ENCODE measurements at places on chromosomes 6 and 20.

- no peak for DNase-seq
Observed at GRCh38 chr6:4610256-4610655, 165.9 kb upstream of the CDYL start.

GRCh38 chr20:24692446-24693200 lies 223.2 kb downstream of the SYNDIG1 start:
- DNase-seq: no peak

GRCh38 chr20:58054780-58055373 lies 173.6 kb downstream of the ANKRD60 start:
- no peak for DNase-seq

DNA sequence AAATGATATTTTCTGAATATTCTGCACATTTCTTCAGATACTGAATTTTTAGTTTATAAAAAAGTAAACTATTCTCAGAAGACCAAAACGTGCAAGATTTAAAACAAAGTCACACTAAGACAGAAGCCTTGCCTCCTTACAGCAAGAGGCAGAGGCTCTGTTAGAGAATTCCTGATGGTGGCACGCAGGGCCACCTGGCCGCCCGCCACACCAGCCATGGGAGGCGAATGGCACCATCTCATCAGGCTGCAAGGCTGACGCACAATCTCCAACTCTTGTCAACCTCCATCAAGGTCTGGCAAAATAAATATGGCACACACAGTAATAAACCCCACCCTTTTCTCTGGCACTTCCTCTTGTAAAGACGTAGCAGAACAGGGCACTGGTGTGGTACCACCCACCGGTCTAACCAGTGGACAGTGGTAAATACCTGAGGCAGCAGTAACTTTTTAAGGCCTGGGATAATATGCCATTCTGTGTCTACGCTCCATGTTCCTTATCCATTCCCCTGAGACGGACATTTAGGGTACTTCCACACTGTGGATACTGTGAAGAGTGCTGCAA lies 111.4 kb downstream of the WDR27 start:
- no peak for DNase-seq

GRCh38 chr20:49985617-49986016 lies 2.8 kb downstream of the SNAI1 start:
- no peak for DNase-seq

DNA sequence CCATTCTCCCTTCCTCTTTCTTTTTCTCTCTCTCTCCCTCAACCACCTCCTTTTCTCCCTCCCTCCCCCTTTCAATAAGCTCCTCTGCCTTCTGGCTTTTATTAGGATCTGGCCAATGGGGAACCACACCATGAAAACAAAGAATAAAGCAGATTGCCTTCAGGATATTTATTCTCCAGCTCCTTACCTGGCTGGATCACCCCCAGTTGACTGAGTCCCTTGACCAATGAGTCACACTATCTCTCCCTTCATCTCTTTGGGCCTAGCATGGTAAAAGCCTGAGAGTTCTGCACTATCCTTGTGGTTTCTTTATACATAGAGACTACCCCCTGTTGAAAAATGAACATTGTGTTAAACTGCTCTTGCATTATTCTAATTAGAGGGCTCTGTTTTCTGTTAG lies 476.8 kb downstream of the EPHA7 start:
- DNase-seq: no peak

DNA sequence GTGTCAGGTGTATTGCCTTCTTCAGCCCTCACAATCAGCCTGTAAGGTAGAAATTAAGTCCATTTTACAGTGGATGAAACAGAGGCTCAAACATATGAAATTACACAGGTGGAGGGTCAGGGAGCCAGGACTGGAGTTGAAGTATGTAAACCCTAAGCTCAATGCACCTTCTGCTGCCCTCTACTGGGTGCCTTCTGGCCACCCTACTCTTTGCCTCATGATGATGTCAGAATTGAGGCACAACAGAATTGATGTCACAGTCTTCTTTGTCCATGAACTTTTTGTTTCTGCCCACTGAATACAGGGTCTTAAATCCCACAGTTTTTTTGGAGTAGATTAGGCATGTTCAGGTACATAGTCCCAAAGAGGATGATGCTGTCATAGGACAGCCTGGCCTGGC lies 400.8 kb upstream of the CHD6 start:
- no peak for DNase-seq

DNA sequence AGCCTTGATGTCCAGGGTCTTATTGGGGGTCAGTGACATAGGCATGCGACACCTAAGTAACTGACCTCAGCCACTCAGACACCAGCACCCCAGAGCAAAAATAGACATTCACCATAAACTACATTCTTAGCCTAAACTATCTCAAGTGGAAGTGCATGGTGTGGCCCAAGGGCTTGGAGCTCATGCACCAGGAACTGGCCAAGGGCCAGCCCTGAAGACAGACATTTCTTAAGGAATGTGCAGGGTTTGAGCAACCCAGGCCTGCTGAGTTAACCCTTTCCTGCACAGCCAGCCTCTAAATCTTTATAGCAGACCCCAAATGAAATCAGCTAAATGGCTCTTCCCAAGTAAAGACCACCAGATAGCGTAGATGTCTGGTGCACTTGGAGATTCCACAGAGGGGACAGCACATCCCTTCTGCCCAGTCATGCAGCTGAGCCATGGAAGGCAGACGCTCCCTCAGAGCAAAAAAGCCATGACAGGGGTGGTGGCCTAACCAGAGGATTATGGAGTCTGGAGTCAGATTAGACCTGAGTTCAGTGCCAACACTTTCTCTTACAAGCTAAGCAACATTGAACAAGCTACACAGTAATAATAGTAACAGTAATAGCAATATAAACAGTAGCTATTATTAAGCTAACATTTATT lies 222.6 kb downstream of the ZMYND8 start:
- DNase-seq: no peak

- peak; percentile 18 for DNase-seq
Observed at GRCh38 chr6:98669371-98669770, 165.0 kb upstream of the POU3F2 start.

GRCh38 chr6:132491303-132491702 lies 21.6 kb downstream of the STX7 start:
- DNase-seq: no peak

DNA sequence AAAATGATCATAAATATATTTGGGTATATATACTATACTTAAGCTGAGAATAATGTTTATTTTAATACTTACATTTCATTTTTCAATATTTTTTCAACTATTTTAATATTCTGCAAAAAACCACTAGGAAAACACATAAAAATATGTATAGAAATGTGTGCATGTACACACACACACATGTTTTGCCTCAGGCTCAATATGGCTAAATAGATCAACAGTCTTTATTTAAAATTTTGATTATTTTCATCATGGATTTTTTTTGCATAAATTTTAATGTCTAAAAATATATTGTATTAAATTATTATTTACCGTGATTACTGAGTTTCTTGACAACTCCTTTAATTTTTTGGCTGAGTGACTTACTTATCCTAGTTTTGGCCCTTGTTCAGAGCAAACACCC lies 846.5 kb downstream of the DHX35 start:
- DNase-seq: no peak

DNA sequence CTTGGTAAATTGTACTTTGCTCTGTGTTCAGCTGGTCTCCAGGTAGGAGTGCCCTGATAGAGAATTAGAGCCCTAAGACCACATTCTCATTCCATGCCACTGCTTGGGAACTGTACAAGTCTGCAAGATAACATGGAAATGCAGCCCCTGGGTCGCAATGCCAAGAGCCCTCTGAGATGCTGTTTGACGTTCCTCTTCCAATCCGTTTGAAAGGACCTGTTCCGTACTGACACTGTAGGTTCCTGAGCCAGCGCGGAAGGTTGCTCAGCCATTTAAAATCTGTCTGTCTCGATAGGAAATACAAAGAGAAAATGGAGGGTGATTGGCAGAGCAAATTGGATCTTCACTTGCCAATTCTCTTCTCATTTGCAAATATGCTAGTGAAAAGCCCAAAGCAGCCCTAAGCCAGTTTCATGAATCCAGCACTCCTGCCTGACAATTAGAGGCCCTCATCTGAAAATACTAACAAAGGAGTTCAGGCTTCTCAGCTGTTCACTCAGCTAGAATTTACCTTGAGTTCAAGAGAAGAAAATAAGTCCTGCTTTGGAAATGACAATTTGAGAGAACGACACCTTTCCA lies 100.6 kb upstream of the AFDN start:
- no peak for DNase-seq

DNA sequence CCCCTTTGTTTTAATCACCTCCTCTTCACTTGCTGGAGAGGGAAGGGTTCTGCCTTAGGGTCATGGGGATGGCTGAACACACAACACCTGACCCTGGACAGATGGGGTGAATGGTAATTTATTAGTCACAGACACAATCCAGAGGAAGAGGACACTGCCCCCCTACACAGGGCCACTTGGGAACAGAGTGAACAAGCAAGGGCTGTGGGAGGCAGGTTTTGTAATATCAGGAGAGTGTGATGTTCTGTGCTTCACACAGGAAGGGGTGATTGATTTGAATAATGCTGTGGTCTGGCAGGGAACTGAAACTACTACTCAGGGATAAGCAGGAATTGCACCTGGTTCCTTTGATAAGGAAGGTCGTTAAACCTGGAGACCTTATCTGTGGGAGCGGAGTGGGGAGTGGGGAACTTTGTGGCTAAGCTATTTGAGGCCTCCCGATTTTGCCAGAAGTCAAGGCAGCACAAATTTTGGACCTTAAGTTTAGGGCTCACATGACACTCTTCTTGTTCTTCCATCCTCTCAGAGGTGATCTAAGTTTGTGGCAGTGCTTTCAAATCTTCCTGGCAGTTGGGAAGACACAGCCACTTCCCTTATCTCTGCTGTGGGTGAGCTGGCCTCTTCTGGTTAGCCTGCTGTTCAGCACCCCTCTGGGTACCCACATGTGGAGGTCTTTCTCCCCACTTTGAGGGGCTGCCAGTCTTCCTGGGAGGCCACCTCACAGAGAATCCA lies 77.8 kb downstream of the CD164 start:
- DNase-seq: no peak

- DNase-seq: no peak
Observed at GRCh38 chr6:105326833-105327770, 75.8 kb downstream of the PREP start.

DNA sequence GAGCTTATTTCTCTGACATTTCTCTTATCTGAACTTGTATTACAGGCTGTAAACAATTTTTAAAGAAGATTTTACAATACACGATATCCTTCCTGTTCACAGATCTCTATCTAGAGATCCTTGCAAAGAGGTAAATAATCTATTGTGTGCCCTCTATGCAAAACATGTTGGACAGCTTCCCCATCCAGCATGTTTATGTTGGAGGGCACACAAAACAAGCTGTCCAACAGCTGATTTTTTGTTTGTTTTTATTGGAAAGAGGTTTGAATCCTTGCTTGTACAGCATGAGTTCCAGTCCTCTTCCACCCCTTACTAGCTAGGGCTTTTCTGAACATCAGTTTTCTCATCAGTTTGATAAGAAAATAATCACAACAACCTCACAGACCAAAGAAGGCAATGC lies 62.3 kb upstream of the SYNDIG1 start:
- DNase-seq: no peak

- no peak for DNase-seq
Observed at GRCh38 chr20:48866936-48867335, 39.1 kb upstream of the PREX1 start.

GRCh38 chr6:147366290-147366689 lies 142.2 kb upstream of the SAMD5 start:
- DNase-seq: no peak

DNA sequence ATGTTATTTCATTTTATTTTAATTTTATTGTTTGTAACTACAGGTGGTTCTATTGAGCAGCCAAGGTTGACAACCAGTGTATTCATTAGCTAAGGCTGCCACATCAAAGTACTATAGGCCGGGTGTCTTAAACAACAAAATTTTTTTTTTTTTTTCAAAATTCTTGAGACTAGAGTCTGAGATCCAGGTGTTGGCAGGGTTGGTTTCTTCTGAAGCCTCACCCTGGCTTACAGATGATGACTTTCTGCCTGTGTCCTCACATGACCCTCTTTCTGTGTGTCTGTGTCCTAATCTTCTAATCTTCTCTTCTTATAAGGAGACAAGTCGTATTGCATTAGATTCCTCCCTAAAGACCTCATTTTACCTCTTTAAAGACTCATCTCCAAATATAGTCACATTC lies 208.4 kb downstream of the MANEA start:
- no peak for DNase-seq

DNA sequence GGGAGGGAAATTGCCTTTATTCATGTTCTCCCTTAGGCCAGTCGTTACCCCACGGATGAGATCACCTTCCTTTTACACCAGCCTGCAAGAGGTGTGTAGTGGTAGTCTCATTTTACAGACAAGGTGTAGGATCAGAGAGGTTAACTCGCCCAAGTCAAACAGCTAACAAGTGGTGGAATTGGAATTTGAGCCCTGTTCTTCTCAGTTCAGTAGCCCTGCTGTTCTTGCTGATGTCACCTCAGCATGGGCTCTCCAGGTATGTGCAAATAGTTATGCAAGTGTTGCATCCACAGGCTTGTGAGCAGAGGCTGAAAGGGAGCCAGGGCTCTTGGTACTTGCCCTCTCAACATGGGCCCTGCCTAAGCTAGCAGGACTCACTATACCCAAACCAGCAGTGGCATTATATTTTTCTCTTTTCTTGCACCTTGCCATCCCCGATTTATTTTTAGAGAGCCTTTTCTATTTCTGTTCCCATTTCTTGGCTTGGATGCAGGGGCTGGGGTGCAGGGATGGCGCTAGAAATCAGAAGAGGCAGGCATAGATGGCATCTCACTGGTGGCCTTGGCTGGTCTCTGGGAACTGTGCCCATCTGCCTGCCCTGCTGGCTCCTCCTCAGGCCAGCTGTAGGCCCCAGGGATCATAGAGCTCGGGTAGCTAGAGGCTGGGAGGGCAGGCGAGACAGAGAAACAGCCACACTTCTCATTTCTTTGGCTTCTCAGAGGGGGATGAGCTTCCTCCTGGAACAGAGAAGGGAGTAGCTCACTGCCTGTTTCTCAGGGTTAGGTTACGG lies 18.2 kb downstream of the PPARD start:
- DNase-seq: peak; percentile 38

DNA sequence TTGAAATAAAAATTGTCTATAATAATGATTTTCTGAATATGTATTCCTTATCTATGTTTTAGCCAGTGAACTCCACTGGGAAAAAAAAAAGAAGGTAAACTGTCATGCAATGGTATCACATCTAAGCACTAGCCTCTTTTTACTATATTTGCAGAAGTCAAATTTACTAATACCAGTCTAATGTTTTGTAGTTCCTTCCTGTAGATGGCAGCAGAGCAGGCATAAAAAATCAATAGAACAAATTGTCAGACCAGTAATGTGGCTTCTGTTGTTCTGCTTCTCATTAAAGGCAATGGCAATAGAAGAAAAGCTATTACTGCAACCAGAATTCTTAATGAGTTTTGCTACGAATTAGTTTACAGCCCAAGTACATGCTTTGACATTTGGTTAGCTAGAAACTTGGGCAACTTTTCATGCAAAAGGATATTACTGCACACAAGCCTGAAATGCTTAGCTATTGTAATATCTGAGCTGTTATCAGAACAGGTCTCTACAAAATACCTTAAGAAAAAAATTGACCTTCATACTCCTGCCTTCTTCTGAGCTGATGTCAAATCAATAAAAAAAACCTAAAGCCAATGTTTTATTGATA lies 476.9 kb downstream of the KHDRBS2 start:
- DNase-seq: no peak

All from amygdala (tissue), 56 donors.